ENCODE measurements at places on chromosomes 13 and 19. TPM values are rescaled to one million over a fixed set of nuclear protein-coding genes. Genes with fewer than 3 reads are reported as not detected.

The KLK1 gene
- total RNA-seq = not detected

The FRY gene
- total RNA-seq = 9.5 TPM

The CCDC169 gene
- 4.4 TPM for total RNA-seq

The EPS8L1 gene
- total RNA-seq = 0.75 TPM

The CPB2 gene
- total RNA-seq = not detected

The ZNF69 gene
- total RNA-seq = 4.7 TPM

The ZIK1 gene
- total RNA-seq = 7.6 TPM

The CEACAM1 gene
- under 0.01 TPM for total RNA-seq

Measured in aortic smooth muscle cell (primary cell).